Naive thymus-derived CD8-positive, alpha-beta T cell (primary cell): ENCODE measurements at places on chromosomes 3 and 15. TPM values are rescaled to one million over a fixed set of nuclear protein-coding genes. Genes with fewer than 3 reads are reported as not detected.

DNA sequence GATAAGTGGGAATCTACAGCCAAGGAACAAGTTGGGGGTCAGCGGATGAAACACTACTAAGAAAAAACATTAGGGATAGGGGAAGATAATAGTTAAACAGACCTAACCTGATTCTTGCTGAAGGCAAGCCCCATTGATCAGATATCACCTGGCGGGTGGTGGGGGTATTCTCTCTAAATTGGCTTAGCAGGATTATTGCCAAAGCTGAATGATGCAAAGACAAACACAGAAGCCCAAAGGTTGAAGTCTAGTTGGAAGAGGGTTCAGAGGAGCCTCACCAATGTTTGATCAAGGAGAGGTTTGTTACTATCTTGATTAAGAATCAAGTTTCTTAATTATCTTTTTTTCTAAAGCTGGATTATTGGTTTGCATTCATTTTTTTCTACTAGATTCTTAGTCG is 371.9 kb upstream of the CNTN4 start:
- no peaks in the 10 kb centered on the region for H3K4me1 ChIP-seq
- DNase-seq: no peak
- no peak overlapping the region for H3K4me3 ChIP-seq
- no peaks in the 10 kb centered on the region for H3K36me3 ChIP-seq
- H3K27ac ChIP-seq: no peak overlapping the region
- H3K27me3 ChIP-seq: no peaks in the 10 kb centered on the region

The SCN11A gene
- total RNA-seq: 0.47 TPM

The SNX4 gene
- 22.5 TPM for total RNA-seq

GRCh38 chr3:136658946-136659682 is 93.1 kb downstream of the STAG1 start:
- H3K4me3 ChIP-seq: no peak overlapping the region
- no peak for DNase-seq
- H3K4me1 ChIP-seq: peaks cover 35% of the 10 kb centered on the region
- H3K27me3 ChIP-seq: no peaks in the 10 kb centered on the region
- H3K36me3 ChIP-seq: peaks cover 8% of the 10 kb centered on the region
- H3K27ac ChIP-seq: no peak overlapping the region

DNA sequence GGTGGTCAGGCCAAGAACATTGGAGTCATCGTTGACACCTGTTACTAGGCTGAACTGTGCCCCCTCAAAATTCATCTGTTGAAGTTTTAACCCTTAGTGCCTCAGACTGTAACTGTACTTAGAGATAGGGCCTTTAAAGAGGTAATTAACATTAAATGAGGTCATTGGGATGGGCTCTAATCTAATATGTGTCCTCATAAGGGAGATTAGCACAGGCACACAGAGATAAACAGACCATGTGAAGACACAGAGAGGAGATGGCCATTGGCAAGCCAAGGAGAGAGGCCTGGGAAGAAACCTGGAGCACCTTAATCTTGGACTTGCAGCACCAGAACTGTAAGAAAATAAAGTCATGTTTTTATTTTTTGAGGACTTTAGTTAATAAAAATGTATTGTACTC is 59.6 kb downstream of the PLCL2 start:
- H3K27me3 ChIP-seq: no peaks in the 10 kb centered on the region
- H3K4me3 ChIP-seq: no peak overlapping the region
- no peak overlapping the region for H3K27ac ChIP-seq
- peaks cover 8% of the 10 kb centered on the region for H3K36me3 ChIP-seq
- DNase-seq: no peak

DNA sequence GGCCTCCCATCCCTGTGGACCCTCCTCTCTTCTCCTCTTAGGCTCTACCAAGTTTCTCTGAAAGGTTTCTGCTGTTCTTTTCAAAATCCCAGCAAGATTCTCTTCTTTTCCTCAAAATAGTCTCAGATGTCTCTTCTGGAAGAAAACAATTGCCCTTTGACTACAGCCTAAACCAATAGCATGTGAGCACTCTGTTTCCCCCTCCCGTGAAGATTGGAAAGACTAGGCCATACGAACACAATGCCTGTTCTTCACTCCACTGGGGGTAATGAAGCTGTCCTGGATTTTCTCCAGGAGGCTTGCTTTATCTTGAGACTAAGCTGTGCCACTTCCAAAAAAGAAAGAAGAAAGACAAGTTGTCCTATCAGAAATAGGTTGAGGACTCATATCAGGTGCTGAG is 178.7 kb upstream of the MCTP2 start:
- H3K4me1 ChIP-seq: no peaks in the 10 kb centered on the region
- no peak overlapping the region for H3K4me3 ChIP-seq
- H3K36me3 ChIP-seq: no peaks in the 10 kb centered on the region
- DNase-seq: no peak
- no peak overlapping the region for H3K27ac ChIP-seq

The LRRC49 gene
- total RNA-seq: not detected

The SIDT1 gene
- total RNA-seq: 74.2 TPM

The MBD4 gene
- 58.2 TPM for total RNA-seq

The SACM1L gene
- 94.4 TPM for total RNA-seq

- peaks cover 16% of the 10 kb centered on the region for H3K27me3 ChIP-seq
- H3K27ac ChIP-seq: no peak overlapping the region
- no peak for DNase-seq
- peaks cover 20% of the 10 kb centered on the region for H3K4me1 ChIP-seq
- no peaks in the 10 kb centered on the region for H3K36me3 ChIP-seq
- H3K4me3 ChIP-seq: no peak overlapping the region
These were observed 63.0 kb downstream of the HES1 start for GRCh38 chr3:194198938-194199337.

- H3K36me3 ChIP-seq: no peaks in the 10 kb centered on the region
- H3K4me3 ChIP-seq: no peak overlapping the region
- DNase-seq: no peak
These were observed 642.3 kb downstream of the RBMS3 start for GRCh38 chr3:29922992-29923746.

DNA sequence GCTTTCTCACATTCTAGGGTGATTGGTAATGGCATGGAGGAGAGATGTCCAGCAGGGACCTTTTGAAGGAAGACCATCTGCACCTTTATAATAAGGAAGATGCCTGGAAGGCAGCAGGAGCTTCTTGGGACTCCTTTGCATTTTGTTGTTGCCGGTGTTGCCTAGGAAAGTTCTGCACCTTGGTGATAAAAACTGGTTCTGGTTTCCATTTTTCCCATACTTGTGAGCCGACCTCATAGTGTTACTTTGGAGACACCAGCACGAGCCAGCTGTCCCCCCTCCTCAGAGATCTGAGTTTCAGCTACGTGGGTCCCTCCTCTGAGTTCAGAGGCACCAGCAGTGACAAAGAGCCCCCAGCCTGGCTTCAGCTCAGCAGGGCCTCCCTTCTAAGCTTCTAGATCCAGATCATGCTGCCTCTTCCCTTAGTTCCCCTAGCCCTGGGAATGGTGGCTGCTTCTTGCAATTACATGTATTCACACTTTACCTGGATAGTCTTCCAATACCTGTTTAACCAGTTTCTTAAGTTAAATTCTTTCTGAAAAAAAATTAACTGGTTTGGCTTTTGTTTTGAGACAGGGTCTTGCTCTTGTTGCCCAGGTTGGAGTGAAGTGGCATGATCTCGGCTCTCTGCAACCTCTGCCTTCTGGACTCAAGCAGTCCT is 18.0 kb upstream of the FSTL1 start:
- H3K4me3 ChIP-seq: no peak overlapping the region
- no peak overlapping the region for H3K27ac ChIP-seq
- no peaks in the 10 kb centered on the region for H3K36me3 ChIP-seq
- peaks cover 21% of the 10 kb centered on the region for H3K27me3 ChIP-seq
- H3K4me1 ChIP-seq: no peaks in the 10 kb centered on the region
- DNase-seq: no peak

The GXYLT2 gene
- total RNA-seq: not detected

DNA sequence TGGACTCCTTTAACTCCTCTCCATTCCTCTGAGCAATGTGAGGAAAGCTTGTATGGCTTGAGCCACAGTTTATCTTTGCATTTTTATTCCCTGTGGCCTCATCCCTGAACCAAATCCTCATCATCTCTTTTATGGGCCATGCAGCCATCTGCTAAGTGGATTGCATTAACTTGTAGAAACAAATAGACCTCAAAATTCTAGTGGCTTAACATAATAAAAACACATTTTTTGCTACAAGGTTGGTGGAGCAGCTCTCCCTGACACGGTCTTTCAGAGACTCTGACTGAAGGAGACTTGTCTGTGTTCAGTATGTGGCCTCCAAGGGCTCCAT is 135.3 kb downstream of the RPL22L1 start:
- DNase-seq: no peak
- no peaks in the 10 kb centered on the region for H3K36me3 ChIP-seq
- H3K4me3 ChIP-seq: no peak overlapping the region
- no peaks in the 10 kb centered on the region for H3K4me1 ChIP-seq
- H3K27me3 ChIP-seq: peaks cover 32% of the 10 kb centered on the region

DNA sequence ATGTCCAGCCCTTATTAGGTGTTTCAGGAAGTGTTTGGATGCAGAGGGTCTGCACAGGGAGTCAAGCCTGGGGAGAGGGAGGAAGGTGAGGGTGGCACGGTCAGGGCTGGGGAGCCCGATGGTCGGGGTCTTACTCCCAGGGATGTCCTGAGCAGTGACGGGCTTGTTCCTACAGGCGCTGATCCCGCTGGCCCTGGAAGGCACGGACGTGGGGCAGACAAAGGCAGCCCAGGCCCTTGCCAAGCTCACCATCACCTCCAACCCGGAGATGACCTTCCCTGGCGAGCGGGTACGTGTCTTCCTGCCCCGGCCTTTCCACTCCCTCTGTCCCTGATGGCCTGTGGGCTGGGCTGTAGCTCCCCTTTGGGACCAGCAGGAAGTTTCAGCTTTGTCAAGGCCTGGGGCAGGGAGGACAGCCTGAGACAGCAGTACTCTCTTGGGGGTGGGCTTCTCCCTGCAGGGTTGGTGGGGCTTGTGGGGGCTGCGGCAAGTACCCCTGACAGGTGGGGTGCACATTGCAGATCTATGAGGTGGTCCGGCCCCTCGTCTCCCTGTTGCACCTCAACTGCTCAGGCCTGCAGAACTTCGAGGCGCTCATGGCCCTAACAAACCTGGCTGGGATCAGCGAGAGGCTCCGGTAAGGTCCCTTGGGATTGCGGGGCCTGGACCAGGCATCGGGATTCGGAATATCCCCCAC is 4.6 kb upstream of the RCCD1 start:
- H3K4me3 ChIP-seq: no peak overlapping the region
- peaks cover 8% of the 10 kb centered on the region for H3K4me1 ChIP-seq
- H3K36me3 ChIP-seq: peaks cover 67% of the 10 kb centered on the region
- no peak for DNase-seq
- no peak overlapping the region for H3K27ac ChIP-seq
- H3K27me3 ChIP-seq: no peaks in the 10 kb centered on the region

DNA sequence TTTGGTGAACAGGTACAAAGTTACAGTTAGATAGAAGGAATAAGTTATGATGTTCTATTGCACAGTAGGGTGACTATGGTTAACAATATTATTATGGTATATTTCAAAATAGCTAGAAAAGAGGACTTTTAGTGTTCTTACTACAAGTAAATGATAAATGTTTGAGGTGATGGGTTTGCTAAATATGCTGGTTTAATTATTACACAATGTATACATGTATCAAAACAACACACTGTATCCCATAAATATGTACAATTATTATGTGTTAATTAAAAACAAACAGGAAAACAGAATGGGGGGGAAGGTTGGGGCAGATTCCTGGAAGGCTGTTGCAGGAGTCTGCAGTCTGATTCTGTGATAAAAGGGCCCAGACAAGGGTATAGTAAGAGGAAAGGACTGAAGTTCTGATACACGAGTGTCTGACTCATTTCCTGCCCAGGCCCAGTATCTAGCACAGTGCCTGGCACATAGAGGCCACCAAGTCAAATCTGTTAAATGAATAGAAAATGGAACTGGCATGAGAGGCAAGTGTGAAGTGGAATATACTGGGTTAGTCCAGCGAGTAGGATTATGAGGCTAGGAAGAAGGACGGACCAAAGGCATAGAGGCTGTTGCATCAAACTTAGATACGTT is 7.2 kb upstream of the ENTPD3 start:
- H3K36me3 ChIP-seq: peaks cover 2% of the 10 kb centered on the region
- H3K27ac ChIP-seq: no peak overlapping the region
- H3K27me3 ChIP-seq: peaks cover 2% of the 10 kb centered on the region

The CHDH gene
- 0.25 TPM for total RNA-seq

The SCAMP5 gene
- total RNA-seq: 0.23 TPM

The CAND2 gene
- total RNA-seq: 4.1 TPM

- H3K36me3 ChIP-seq: no peaks in the 10 kb centered on the region
- H3K27me3 ChIP-seq: peaks cover 5% of the 10 kb centered on the region
- no peak overlapping the region for H3K27ac ChIP-seq
- no peak overlapping the region for H3K4me3 ChIP-seq
- no peak for DNase-seq
These were observed 5.9 kb upstream of the ADGRG7 start for GRCh38 chr3:100603469-100603868.

- H3K27ac ChIP-seq: no peak overlapping the region
- no peaks in the 10 kb centered on the region for H3K36me3 ChIP-seq
- no peaks in the 10 kb centered on the region for H3K27me3 ChIP-seq
- H3K4me3 ChIP-seq: no peak overlapping the region
- no peaks in the 10 kb centered on the region for H3K4me1 ChIP-seq
These were observed 764.2 kb upstream of the ARRDC4 start for GRCh38 chr15:97196048-97197014.

The GPR62 gene
- not detected for total RNA-seq

- no peak for DNase-seq
- no peaks in the 10 kb centered on the region for H3K27me3 ChIP-seq
- no peak overlapping the region for H3K27ac ChIP-seq
- H3K36me3 ChIP-seq: no peaks in the 10 kb centered on the region
- no peak overlapping the region for H3K4me3 ChIP-seq
- no peaks in the 10 kb centered on the region for H3K4me1 ChIP-seq
These were observed 121.8 kb upstream of the CADM2 start for GRCh38 chr3:84836961-84837360.

DNA sequence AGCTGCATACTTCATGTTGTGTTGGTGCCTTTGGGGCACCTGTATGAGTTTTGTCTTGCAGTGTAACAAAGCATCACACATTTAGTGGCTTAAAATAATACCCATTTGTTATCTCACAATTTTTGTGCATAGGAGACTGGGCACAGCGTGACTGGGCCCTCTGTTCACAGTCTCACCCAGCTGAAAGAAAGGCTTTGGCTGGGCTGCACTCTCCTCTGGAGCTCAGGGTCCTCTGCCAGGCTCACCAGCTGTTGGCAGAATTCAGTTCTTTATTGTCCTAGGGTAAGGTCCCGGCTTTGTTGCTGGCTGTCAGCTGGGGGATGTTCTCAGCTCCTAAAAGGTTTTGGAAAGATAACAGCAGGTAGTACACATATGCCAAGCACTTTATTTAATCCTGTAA is 263.3 kb downstream of the CLSTN2 start:
- no peaks in the 10 kb centered on the region for H3K4me1 ChIP-seq
- H3K27me3 ChIP-seq: peaks cover 24% of the 10 kb centered on the region
- H3K4me3 ChIP-seq: no peak overlapping the region

The GHSR gene
- total RNA-seq: not detected

GRCh38 chr15:91342097-91342496 is 242.0 kb downstream of the SV2B start:
- no peak overlapping the region for H3K4me3 ChIP-seq
- no peaks in the 10 kb centered on the region for H3K36me3 ChIP-seq
- H3K27me3 ChIP-seq: peaks cover 3% of the 10 kb centered on the region
- DNase-seq: no peak
- peaks cover 12% of the 10 kb centered on the region for H3K4me1 ChIP-seq
